ENCODE measurements at places on chromosomes 7 and 10. TPM values are rescaled to one million over a fixed set of nuclear protein-coding genes. Genes with fewer than 3 reads are reported as not detected.

Gene GJD4
- not detected for total RNA-seq

GRCh38 chr7:117767951-117768350 is 105.3 kb downstream of the CTTNBP2 start:
- H3K4me3 ChIP-seq, result no peak overlapping the region
- no peak for DNase-seq
- H3K36me3 ChIP-seq, result no peaks in the 10 kb centered on the region
- no peak overlapping the region for H3K27ac ChIP-seq

Gene ANXA8L1
- total RNA-seq, result 0.18 TPM

GRCh38 chr10:29703271-29703670 is 68.5 kb upstream of the SVIL start:
- no peak for DNase-seq
- no peak overlapping the region for H3K27ac ChIP-seq
- no peaks in the 10 kb centered on the region for H3K27me3 ChIP-seq
- 0 out of 2 replicates have a peak, but pooled peaks cover 2% of the 10 kb centered on the region for H3K36me3 ChIP-seq
- no peak overlapping the region for H3K4me3 ChIP-seq

Gene TRIM73
- 0.18 TPM for total RNA-seq

All from IMR-90 (cell line).